Nucleus accumbens (tissue), 56 donors: ENCODE measurements at places on chromosomes 12 and 14.

- DNase-seq: no peak
Observed at GRCh38 chr14:29671034-29671433, 256.6 kb downstream of the PRKD1 start.

DNA sequence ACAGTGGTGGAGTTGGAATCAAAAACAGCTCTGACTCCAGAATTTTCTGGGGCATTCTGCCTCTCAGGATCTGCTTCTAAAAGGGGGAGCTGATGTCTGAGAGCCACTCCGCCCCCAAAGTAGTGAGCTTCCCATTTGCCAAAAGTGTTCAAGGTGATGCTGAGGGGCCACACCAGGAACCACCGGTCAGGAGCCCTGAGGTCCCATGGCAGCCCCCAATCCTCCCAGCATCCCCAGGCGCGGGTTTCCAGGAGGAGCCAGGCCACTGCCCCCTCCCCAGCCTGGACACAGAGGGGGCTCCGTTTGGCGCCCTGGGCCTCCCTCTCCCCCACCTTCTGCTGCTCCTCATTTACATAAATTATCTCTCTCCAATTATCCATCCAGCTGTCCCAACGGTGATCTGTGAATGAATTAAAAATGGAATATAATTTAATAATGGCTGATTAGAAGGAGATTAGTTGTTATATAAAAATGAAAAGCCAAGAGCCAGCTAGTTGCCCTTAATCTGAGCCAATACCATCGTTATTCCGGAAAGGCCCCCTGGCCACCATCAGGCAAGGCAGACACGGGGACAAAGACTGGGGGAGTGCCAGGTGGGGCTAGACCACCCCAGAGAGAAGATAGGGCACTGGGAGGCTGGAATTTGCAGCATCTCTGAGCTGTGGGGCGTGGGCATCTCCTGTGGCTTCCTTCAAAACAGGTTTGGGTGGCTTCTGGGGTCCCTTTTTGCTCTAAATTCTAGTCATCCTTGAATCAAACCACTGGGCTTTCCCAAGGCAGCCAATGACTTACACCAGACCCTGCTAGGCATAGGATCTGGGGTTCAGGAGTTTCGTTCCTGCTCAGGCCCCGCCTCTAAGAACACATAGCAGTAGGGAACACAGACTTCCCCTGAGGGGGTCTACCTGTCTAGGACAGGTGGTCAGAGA, 19.7 kb upstream of the VSX2 start:
- no peak for DNase-seq

- no peak for DNase-seq
Observed at GRCh38 chr14:21614240-21614639, 20.5 kb downstream of the OR10G2 start.

DNA sequence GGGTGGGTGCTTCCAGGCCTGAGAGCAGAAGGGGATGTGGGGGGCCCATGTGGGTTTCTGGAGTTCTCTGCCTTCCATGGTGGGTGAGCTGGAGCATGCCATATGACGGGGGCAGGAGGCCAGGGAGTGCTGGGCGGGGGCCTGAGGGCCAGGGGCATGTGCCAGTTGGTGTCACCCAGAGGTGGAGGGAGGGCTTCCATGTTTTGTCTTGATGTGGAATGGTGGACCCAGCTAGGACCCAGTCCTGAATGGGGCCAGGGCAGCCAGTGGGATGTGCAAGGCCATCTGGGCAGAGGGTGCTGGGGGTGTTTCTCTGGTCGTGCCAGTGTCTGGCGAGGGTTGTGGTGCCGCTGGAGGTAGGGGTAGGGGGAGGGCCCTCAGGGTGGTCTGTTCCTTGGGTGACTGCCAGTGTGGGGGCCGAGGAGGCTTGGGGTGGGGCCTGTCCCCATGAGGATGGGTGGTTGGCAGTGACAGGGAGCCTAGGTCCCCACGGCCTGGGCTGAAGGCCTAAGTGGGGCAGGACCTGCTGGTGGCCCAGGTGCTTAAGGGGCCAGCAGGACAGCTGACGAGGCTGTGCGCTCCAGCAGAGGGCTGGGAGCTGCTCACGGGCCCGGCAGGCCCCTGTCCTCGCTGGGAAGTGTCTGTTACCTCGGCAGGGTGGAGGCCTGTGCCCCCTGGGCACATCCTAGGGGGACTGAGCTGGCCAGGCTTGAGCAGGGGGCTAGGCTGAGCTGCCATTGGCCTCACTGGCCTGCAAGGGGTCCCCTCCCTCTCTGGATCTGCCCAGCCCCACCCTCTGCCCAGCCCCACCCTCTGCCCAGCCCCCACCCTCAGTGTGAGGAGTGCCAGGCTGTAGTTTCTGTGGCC, 26.8 kb downstream of the CEP170B start:
- DNase-seq: no peak

DNA sequence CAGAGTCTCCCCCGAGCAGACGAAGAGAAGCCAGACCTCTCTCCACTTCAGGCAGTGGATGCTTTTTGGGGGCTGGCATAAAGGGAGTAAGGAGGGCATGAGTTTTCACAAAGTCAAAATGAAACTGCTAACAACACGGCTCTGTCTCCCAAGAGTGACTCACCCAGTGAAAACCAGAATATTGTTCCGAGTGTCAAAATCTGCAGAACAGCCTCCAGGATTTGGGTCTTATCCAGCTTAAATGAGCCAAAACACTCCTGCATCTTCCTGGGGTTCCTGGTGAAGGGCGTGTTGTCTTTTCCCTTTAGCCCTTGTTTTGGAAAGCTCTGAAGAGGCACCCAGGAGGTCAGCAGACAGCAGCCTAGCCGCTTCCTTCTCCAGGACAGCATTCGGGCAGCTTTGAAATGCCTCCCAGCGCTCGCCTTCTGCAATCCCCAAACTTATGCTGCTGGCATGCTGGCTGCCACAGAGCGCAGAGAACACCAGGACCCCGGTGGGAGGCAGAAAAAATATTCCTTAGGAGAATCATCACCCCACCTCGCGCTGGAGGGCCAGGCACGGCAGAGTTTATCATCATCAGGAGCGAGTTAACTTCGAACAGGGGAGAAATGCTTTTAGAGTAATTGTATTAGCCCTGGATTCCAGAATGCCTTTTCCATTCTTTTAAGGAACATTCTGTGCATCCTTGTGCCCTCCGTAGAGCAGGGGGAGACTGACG, 117.7 kb upstream of the NCOR2 start:
- DNase-seq: no peak

GRCh38 chr12:66449531-66449930, 147.2 kb downstream of the HELB start:
- DNase-seq: no peak

GRCh38 chr14:34354556-34354955, 107.5 kb downstream of the SPTSSA start:
- no peak for DNase-seq

DNA sequence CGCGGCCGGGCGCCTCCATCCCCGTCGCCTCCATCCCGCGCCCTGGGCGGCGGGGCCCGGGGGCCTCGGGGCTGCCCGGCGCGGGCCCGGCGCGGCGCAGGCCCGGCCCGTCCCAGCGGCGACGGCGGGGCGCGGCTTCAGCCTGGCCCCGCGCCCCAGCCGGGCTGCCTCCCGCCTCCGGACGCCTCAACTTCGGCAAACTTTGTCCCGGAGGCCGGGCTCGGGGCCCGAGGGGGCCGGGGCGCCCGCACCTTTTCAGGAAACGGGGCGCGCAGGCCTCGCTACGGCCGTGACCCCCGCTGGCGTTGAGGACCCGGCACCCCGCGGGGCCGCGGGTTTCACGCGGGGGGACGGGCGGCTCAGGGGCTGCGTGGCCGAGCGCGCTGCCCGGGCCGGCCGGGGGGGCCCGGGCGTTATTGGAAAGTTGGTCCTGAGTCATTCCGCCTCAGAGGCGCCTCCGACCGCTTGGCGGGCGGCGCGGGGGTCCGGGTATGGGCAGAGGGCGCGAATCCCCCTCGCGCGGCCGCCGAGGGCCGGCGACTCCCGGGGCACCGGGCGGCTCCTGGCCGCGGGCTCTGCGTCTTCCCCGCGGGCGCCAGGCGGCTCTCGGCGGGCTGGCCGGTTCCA, 575 bp downstream of the TRAF3 start:
- no peak for DNase-seq
